AG09309 (cell line): ENCODE measurements at places on chromosomes 2 and 18.

DNA sequence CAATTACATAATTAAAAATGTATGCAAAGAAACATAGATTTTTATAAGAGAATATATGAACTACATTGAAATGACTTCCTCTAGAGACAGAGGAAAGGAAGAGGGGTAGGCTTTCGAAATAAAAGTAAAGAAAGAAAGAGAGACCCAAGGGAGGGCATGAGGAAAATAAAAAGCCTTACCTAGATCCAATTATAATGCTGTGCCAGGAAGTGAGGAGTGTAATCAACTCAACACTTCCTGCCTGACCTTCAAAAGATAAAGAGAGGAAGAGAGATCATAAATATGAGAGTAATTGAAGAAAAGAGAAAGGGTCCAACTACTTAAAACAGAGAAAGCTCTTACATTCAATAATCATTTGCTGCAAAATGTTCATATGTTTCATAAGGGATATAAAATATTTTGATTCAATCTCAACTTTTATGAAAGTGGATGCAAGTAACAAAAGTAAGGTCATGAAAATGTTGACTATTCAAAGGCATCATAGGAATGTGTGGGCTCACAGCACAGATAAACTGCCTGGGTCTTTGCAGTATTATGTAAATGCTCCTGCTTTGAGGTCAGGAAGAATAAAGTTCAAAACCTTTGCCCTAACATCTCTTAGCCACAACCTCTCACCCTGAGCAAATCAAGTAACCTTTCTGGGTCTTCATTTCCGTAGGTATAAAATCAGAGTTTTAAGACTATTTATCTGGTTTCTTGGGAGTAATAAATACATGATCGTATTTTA lies 1237.7 kb downstream of the LRP1B start:
- no peak for DNase-seq

- no peak for DNase-seq
Observed at GRCh38 chr2:85257359-85257969, 70.3 kb downstream of the TGOLN2 start.

DNA sequence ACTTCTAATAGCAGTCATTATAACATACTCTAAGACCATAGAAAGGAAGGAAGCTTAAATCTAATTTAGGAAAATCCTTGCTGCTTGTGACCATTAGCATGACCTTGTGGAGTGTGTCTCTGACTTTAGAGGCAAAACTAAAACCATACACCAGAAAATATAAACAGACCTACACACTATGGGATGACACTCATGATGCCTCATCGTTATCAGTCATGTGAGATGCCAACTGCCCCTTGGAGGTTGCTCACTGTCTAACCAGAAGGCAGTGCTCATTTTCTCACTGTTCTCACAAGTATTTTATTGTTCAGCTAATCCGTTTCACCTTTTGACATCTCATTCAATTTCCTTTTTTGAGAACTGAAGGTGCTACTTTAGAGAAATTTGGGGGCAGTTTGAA lies 376.9 kb downstream of the RND3 start:
- DNase-seq, result no peak

GRCh38 chr2:188659656-188660406 lies 314.3 kb upstream of the COL3A1 start:
- no peak for DNase-seq

DNA sequence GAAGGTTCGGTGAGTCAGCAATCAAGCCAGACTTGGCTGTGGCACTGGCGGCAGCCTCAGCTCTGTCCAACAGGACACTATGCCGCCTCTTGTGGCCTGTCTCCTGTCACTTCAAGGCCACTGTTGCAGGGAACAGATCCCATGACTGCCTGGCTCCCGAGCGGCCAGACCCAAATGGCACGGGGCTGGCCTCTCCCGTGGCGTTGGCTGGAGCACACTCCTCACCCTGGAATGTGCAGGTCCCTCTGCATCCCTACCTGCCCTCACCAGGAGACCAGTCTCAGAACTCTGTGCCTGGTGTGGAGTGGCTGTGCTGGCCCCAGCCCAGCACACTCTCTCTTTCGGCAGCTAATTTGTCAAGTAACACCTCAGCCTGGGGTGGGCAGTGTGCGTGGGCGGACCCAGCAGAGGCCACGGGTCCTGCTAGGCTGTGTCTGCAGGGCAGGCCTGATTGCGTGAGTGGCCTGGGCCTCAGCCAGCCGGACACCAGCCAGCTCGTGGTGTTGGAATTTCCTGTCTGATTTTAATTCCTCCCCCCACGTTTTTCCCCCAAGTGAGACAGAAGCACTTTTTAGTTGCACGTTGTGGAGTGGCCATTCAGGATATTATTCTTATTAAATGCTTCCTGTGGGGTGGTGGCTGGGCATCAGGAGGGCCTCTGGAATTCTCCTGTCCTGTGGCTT lies 179.3 kb downstream of the GLI2 start:
- peak; percentile 73 for DNase-seq

DNA sequence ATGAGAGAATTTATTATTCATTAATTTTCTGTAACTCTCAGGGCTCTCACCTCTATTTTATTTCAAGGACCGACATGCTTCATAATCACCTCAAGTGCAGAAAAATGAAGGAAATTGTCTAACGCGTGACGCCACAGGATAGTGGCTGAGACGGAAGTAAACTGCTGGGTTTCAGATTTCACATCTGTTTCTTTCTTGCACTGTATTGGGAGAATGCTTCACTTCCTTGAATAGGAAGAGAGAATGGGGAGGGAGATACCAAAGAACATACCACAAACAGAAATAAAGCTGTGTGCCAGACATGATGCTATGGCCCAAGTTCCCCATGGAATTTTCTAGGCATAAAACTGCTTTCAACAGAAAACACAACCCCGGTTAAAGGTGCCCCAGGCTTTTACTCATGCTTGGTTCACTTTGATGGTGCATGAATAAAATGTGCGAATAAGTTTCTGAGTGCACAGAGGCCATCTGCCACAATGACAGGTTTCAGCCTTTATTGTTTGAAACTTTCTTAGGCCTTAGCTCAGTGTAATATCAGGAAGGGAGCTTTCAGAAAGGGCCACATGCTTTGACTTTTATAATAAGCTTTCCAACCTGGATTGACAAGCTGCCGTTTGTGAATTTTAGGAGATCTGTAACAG lies 1116.4 kb downstream of the SOCS6 start:
- no peak for DNase-seq

DNA sequence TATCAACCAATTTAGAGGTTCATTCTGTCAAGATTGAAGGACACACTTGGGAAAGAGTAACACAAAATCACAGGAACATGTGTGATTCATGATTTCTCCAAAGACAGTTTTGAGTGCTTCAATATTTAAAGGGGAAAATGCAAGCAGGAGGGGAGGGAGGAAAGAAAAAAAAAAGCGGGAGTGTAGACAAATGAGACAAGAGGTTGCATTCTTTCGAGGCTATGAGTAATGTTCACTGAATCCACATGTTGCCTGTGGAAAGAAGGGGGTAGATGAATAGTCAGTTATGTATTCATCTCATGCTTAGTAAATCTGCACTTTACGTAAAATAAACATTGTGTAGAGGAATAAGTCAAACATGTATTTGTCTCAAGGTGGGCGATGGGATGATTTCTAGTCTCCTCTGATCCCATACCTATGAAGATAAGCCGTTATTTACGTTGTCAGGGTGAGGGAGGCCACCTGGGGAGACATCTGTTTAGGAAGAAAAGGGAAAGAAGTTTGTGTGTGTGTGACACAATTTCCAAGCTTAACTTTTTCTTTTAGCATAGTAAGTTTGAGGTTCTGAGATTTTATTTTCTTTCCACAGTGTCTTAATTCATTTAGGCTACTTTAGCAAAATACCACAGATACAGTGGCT lies 211.0 kb upstream of the ZC3H15 start:
- peak; percentile 34 for DNase-seq

- DNase-seq, result peak; percentile 96
Observed at GRCh38 chr2:113894156-113894743, 4.4 kb downstream of the ACTR3 start.

DNA sequence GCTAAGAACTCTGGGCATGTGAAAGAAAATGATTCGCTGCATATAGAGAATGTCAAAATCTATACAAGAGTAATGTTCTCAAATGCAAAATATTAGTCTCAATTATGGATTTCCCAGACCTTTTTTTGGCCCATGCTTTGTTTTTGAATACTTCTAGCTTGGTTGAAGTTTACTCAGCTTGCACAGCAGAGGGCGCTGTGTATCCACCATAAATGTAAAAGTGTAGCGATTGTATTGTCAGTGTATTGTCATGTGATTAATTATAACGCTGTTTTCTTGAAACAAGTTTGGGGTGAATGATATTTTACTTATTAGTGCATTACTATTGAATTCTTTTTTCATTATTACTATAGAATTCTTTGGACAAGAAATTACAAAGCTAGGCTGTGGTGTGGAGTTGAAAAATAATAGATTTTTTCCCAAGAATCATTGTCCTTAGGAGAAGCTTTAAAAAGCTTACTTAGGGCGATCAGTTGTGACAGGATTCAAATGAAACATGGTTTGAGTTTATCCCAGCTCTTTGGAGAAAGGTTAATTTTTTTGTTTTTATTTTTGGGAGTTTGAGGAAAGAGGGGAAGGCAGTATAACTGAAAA lies 98.3 kb downstream of the PIK3C3 start:
- DNase-seq, result no peak

GRCh38 chr2:72276876-72277275 lies 129.2 kb upstream of the CYP26B1 start:
- no peak for DNase-seq

DNA sequence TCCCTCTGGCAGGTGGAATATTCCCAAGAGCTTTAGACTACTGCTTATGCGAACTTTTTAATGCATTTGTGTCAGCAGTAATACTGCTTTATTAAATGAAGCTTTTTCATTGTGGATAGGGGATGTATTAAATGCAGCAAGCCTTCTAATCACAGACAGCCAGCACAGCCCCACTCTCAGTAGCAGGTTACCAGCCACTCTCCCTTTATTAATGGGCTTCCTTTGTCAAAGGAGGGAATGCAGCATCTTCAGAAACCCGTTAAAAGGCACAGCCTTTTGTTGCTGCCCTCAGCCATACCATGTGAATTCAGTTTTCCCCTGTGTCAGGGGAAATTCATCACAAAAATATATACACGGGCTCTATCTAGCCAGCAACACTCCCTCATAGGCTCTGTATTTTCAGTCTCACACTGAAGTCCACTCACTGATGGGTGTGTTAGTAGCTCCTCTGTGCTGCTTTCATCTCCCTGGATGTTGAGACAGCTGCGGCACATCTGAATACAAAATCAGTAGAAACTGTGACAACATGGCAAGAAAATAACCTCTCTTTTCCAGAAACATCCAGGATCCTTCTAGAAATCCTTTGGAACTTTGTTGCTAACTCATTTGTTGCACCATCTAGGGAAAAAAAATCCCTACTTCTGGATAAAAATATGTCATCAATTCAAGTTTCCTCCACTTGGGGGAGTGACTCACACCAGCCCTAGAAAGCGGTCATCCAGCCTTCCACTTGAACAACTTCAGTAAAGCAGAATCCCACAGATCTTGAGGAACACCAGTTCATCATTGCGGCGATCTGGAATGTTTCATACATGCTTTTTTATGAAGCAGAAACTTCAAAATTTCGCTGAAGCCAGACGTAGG lies 48.4 kb downstream of the LRRTM1 start:
- DNase-seq, result no peak

GRCh38 chr2:241966647-241967466 lies 97.3 kb downstream of the RTP5 start:
- DNase-seq, result no peak

GRCh38 chr2:127840893-127841292 lies 17.1 kb downstream of the POLR2D start:
- DNase-seq, result no peak

GRCh38 chr2:147030966-147031720 lies 813.7 kb upstream of the ACVR2A start:
- no peak for DNase-seq

- no peak for DNase-seq
Observed at GRCh38 chr18:44857744-44858491, 177.2 kb downstream of the SETBP1 start.

- DNase-seq, result peak; percentile 89
Observed at GRCh38 chr2:9975805-9976447, 24.4 kb downstream of the GRHL1 start.

GRCh38 chr18:73487966-73488365 lies 620.2 kb upstream of the NETO1 start:
- DNase-seq, result peak; percentile 28

GRCh38 chr2:111025288-111025687 lies 95.4 kb upstream of the BCL2L11 start:
- DNase-seq, result no peak

GRCh38 chr2:177588671-177589070 lies 196.1 kb downstream of the AGPS start:
- DNase-seq, result no peak

DNA sequence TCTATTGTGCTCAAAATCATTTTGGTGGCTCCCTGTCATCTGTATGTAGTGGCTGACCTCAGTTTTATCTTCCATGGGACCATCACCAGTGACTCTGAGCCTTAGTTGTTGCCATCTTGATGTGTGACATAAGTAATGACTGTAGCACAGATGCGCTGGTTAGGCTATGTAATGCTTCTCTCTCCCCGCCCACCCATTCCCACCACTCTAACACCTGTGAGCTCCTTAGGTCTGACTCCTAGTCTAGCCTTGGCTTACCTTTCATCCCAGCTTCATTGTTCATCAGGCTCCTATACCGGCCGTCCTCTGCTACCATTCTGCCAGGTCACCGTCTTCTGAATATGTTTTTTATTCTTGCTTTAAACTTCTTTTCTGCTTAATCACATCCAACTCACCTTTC lies 17.2 kb downstream of the MYO1B start:
- DNase-seq, result no peak

DNA sequence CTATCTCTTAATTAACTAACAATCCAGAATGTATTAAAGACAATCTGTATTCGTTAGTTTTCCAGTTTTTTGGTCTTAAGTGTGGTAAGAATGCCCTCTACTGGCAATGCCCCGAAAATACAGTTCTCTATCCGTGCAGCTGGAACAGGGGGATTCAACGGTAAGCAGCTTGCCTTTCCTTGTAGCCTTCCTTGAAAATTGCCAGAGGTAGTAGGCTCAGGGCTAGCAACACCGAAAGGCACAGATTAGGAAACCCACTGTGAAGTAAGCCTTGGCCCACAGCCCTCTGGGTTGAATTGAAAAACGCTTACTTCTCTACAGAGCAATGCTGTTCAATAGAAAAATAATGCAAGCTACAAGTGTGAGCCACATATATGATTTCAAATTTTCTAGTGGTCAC lies 17.1 kb upstream of the VPS4B start:
- no peak for DNase-seq
